ENCODE measurements at places on chromosomes 2 and 18.

DNA sequence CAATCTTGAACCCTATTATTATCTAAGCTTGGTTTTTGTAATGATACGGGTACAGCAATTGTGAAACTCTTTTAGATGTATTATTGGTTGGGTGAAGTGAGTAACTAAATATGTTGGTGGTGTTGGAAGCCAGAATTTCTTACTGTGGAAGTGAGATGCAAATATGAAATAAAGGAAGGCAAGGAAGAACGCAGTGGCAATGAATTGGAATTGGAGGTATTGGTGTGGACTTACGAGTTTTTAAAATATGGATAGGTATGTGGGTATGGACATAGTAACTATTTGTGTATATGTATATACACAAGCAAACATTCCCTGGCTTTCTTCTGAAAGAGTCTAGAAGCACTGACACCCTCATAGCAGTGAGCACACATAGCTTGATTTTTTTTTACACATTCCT lies 105.8 kb downstream of the RAB3GAP1 start:
- DNase-seq, result no peak

DNA sequence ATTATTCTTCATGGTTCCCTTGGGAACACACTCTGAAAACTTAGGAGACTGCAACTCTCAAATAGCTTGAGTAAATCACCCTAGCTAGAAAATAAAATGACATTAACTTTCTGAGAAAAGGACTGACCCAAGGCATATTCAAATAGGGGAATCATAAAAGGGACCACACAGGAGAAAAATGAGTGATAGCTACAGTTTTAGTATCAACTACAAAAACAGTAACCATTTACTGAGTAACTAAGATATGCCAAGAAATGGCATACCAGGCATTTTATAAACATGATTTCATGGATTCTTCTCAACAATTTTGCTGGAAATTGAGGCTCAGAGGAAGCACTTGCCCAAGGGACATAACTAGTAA lies 84.5 kb downstream of the AFF3 start:
- no peak for DNase-seq

GRCh38 chr18:72261590-72261989 lies 282.6 kb downstream of the CBLN2 start:
- DNase-seq, result no peak

- DNase-seq, result no peak
Observed at GRCh38 chr2:24883946-24884345, 36.1 kb downstream of the ADCY3 start.
